ENCODE measurements at places on chromosomes 6 and 20.

DNA sequence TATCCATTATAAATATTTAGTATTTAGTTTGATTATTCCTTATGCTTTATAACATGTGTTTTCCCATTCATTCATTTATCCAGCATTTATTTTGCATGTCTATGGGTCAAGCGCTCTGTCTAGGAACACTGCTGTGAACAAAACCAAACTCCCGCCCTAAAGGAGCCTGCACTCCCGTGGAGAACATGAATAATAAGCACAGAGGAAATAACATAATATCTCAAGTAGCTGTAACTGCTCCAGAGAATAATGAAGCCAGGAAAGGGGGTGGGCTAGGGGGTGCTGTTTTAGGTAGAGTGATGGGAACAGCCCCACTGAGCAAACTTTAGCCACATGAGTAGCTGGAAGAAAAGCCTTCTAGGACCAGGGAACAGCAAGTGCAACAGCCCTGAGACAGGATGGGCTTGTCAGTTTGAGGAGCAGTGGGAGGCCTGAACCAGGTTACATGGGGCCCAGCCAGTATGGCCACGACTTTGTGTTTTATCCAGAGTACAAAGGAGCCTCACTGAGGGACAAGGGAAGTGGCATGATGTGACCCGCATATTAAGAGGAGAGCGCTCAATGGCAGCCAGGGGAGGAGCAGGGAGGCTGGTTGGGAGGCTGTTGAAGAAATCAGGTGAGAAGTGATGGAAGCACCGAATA is 24.4 kb upstream of the PRND start:
- DNase-seq: no peak

DNA sequence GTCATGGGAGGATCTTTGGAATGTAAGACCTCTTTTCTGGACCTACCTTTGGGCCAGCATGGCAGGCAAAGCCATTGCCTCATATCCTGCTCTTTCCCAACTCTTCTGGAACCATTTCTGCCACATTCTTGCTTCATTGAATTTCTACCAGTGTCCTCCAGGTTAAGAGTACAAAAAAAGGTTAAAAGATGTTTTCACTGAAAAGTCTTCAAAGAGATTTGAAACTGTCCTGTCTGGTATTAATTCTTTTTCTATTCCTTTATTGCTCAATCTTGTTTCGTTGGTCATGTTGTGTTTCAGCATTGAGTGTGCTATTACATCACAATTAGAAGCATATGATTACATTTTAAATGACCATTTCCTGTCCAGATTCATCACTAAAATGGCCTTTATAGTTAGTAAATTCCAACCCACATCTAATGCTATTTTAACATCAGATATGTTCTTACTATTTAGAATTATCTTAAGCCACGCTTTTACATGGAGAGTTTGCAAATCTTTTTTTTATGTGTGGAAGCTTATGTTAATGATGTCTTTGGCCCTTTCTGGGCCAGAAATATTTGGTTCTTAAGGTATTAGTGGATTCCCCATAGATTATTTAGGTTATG is 450.9 kb downstream of the GJA1 start:
- no peak for DNase-seq

- DNase-seq: no peak
Observed at GRCh38 chr20:11551479-11551878, 366.2 kb upstream of the BTBD3 start.

- no peak for DNase-seq
Observed at GRCh38 chr6:89438248-89438647, 5.3 kb downstream of the ANKRD6 start.

- no peak for DNase-seq
Observed at GRCh38 chr6:25576919-25577318, 75.1 kb upstream of the SCGN start.

DNA sequence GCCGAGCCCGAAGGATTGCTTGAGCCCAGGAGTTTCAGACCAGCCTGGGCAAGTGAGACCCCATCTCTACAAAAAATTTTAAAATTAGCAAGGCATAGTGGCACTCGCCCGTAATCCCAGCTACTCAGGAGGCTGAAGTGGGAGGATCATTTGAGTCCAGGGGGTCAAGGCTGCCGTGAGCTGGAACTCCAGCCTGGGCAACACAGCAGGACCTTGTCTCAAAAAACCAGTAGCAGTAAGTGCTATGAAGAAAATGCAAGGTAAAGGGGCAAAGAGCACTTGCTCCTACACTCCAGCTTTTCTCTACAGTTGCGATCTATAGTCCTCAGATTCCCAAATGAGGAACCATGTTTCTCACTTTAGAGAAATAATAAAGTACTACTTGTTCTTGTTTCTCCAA is 1.8 kb upstream of the DDX39B start:
- DNase-seq: no peak

DNA sequence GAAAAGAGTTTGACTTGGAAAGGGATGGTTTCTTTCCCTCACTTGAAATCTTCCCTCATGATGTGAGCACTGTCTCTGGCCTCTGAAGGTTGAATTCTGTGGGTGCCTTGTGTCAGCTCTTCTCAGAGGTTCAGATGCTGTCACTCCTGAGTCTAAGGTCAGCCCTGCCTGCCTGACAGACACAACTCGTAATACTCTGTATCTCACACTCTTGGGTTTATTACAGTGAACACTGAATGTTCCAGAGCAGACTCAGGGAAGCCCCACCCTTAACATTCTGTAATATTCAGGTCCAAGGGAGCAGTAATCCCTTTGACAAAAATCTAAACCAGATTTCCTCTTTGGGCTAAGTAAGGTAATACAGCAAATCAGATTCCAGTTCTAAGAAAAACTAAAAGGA is 837.8 kb downstream of the QKI start:
- no peak for DNase-seq

DNA sequence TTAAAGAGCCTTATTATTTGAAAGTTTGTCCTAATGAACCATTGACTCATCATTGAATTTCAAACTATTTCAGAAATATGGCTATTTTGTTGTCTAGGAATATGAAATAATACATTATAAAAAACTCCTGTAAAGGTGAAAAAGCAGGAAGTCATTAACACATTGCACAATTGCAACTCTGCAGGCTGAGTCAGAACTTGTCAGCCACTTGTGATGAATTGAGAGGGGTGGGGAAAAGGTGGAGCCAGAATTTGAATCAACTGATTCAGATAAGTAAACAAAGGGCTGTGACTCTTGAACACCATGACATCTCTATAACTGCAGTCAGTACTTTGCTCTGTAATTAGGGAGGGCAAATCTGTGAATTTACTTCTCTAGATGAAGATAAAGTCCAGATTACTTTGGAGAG is 6.0 kb downstream of the C6orf141 start:
- DNase-seq: no peak

- no peak for DNase-seq
Observed at GRCh38 chr20:10846766-10847165, 173.0 kb upstream of the JAG1 start.

GRCh38 chr20:58833921-58834320 is 16.8 kb downstream of the GNAS-AS1 start:
- no peak for DNase-seq

DNA sequence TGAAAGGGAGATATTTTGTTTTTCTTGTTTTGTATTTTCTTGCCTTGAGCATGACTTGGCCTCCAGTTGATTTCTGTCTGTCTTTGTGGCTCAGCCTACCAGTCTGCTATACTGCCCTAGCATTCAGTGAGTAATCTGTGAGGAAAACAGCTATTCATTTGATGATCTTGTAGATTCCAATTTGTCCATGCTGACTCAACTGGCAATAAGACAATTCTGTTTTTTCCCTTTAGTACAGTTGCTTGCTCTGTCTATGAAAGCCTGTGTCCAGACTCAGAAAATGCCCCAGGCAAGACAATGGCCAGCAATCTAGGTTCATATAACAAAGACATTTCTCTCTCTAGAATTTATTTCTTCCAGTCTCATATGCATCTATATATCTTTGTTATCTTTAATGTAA is 10.9 kb upstream of the SOX4 start:
- DNase-seq: no peak

GRCh38 chr6:151219192-151219591 is 20.6 kb upstream of the AKAP12 start:
- no peak for DNase-seq

DNA sequence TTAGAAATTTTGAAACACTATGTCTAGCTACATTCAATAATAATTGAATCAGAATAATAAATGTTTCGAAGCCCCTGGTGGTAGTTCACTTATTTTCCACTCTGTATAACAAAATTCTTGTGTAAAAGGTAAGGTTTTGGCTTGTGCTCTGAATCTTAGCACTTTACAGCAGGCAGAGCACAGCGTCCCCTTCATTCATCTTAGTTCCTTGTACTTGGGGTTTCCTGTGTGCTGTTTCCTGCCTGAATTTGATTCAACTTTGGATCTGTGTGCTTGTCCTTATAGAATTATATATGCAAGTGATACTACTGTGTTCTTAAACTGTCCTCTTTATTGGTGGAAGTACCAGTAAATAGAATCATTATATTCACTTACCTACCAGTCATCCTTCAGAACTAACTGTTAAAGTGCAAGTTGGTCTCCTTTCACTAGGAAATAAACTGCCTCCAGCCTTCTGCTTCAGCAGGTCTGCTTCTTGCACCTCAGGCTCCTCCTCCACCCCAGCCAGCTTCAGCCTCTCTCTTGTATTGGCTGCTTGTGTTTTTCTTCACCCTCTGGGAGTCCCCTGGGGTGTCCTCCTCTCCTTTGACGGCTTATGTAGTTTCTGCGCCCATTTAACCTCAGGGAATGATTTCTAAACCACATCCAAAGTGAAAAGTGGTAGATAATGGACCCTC is 28.8 kb upstream of the TULP4 start:
- DNase-seq: no peak

DNA sequence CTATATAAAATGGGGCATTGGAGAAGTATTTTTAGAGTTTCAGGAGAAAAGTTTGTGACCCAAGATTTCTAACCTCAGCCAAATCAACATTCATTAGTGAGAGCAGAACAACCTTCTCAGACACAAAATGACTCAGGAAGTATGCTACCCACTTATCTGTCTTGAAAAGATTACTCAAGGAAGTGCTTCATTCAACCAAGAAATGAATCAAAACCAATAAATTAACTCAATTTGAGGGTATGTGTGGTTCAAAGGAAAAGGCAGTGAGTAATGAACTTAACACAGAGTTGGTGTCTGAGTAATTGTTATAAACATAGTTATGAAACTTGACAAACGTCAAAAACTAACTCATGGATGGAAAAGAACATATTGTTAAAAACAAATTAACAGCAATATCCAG is 227.6 kb downstream of the HAO1 start:
- no peak for DNase-seq

- DNase-seq: no peak
Observed at GRCh38 chr6:153096792-153097191, 34.3 kb downstream of the RGS17 start.

DNA sequence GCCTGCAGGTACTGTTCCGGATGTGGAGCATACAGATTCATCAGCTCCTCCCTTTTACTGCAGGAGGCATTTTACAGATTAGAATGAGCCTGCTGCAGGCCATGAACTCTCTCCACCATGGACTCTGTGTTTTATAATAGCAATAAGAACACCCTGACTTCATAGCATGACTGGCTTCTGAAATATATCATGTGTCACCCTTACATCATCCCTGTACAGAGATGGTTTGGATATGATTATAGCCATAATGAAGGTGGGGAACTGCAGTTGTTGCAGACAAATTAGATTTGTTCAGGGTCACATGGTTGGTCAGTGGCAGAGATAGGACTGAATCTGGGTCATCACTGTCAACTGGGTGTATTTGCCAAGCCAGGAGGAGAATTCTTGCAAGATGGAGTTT is 100.7 kb downstream of the FOXO3 start:
- no peak for DNase-seq

DNA sequence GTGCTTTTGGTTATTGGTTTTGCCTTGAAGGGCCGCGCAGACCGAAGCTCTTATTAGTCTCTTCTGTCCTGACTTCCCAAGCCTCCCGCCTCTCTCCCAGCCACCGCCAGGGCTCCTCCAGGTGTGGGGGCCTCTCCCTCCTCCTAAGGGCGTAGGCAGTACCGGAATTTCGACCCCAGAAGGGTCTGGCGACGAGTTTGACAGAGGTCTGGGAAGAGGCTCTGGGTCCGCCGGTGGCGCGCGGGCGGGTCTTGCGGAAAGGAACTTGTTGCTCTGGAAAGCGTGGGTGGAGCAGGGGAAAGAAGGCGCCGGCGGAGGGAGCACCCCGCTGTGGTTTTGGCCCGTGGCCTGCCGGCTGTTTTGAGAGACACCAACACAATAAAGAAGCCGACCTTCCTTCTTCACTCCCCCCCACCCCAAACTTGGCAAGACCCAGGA is 1.8 kb downstream of the PCSK2 start:
- no peak for DNase-seq

DNA sequence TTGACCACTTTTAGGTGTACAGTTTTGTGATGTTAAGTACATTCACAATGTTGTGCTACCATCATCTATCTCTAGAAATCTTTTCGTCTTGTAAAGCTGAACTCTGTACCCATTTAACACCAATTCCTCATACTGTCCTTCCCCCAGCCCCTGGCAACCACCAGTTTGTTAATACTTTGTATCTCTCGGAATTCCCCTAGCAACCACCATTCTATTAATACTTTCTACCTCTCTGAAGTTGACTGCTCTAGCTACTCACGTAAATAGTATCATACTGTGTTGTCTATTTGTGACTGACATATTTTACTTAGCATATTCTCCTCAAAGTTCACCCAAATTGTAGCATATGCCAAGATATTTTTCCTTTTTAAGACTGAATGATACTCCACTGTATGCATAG is 82.3 kb upstream of the CLDN20 start:
- DNase-seq: no peak

DNA sequence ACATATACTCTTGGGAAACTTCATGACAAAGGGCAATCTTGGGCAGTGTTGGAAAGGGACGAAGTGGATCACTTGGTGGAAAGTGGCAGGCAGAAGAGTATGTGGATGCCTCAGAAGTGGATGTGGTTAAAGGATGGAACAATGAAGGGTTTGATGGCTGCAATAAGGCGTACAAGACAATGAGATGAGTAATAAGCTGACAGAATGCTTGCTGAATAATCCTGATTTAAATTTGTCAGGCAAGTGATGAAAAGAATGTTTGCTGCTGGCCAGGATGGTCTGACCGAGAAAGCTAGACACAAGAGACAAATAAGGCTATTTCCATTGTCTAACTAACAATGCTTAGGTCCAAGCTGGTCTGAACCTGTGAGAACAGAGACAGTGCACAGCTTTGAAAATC is 61.6 kb upstream of the CEP85L start:
- no peak for DNase-seq

- DNase-seq: no peak
Observed at GRCh38 chr6:160106701-160107100, 14.9 kb upstream of the SLC22A1 start.

GRCh38 chr20:42095221-42095620 is 477.0 kb upstream of the CHD6 start:
- DNase-seq: no peak
